Small intestine (tissue), 16 donors: ENCODE measurements at places on chromosomes 11 and 22.

GRCh38 chr11:33652930-33653329 lies 47.7 kb downstream of the C11orf91 start:
- no peak for DNase-seq

DNA sequence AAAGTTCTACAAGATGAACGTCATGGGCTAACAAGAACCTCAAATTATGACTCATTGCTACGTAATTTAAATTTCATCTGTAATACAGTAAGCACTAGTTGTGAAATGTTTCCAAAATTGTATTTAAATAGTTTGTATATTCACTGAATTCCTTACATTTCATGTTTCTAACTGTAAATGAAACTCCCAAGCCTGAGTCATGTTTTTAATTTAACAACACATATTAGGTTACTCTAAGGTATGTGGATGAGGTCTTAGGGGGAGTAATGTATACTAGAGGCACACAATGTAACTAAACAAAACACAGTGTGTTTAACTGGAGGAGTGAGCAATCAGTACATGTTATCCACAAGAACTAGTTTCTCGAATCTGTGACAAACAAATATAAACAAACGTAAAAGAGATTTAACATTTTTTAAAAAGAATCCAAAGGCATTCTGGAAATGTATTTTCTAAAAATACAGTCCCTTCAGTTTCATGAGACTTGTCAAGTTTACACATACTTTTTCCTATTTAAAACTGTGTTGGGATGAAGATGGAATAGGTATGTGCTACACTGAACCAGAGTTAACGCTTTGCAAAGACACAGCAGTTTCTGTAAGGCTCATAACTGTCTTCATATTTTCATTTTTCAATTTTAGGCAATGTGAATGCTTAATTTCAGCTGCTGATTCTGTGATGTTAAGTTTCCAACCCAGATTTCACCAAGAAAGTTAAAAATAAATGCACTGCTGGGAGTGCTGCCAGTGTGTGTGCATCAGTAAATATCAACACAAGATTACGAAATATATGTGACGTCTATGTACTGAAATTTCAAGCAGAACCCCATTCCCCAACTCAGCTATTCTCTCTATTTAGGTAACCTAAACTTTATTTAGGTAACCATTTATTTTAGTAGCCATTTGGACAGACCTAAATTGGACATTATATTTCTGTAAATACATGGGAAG lies 52.6 kb downstream of the PITPNB start:
- DNase-seq, result no peak

- DNase-seq, result no peak
These were observed 40.6 kb downstream of the RSF1 start for GRCh38 chr11:77779935-77780334.

DNA sequence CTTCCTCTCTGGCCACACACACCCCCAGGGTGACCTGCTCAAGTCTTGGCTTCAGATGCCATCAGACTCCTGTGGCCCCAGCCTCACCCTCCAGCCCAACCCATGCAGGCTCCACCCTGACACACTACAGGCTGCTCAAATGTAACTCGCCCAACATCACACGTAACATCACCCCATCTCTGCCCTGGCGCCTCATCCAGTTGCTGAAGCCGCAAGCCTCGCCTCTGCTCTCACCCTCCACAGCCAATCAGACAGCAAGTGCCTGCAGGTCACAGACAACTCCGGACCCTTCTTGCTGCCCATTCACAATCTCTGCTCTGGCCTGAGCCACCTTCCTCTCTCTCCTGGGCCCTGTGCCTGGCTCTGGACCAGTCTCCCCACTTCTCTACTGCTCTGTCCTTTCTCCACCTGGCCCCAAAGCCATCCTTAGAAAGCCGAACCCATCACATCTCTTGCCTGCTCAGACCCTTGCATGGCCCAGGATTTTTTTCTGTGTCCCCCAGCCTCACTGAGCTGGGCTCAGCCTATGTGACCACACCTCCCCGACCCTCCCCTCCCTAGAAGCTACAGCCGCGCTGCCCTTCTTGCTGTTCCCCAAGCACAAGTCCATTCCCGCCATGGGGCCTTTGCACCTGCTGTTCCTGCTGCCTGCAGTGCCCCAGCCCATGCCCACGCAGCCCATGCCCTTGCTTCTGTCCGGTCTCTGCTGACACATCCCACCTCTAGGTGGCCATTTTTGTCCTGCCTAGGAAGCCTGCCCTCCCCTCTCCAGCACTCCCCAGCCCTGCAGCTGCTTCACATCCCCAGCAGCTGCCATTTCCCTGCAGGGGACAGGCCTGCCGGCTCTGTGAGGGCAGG lies 333.9 kb downstream of the CTTN start:
- DNase-seq, result no peak

DNA sequence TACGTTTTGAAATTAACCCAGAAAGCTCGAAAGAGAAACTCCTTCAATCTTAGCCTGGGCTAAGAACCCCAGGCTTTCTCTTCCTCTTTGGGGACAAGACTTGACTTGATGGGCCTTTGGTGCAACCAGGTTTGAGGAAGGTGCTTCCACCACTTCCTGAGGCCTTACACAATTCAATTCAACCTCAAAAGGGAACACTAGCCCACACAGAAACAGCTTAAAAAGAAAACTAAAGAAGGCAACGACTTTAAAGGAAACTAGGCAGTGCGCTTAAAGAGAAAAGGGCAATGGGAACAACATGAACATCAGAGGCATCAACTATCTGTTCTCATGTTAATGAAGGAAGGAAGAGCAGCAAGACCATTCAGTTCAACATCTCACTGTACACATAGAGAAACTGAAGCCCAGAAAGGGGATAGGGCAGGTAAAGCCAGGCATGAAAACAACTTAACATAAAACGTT lies 24.8 kb downstream of the PAK1 start:
- no peak for DNase-seq

DNA sequence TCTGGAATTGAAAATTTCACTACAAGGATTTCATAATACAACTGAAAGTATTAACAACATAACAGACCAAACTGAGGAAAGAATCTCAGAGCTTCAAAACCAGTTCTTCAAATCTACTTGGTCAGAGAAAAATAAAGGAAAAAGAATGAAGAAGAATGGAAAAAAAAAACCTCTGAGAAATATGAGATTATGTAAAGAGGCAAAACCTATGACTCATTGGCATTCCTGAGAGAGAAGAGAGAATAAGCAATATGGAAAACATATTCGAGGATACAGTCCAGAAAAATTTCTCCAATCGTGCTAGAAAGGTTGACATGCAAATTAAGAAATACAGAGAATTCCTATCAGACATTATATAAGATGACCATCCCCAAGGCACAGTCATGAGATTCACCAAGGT lies 23.4 kb upstream of the GPR83 start:
- no peak for DNase-seq

DNA sequence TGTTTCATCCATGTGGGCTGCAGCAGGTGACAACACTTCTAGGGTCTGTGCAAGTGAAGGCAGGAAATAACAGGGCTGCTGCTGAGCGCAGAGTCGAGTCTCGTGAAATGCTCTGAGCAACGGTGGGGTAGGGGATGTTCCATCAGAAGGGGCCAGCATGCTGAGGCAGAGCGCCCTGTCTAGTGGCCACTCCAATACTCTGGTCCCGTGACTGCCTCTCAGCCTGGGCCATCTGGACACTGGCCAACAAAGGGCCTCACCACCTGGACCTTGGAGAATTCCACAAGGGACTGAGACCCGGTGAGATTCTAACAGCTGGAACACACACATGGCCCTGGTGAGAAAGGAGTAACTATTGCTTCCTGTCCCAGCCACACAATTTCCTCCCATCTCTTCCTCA lies 375.7 kb downstream of the SHANK2 start:
- no peak for DNase-seq

GRCh38 chr22:48808038-48808960 lies 1019.4 kb downstream of the BRD1 start:
- no peak for DNase-seq
